ENCODE measurements at places on chromosomes 2 and 18. TPM values are rescaled to one million over a fixed set of nuclear protein-coding genes. Genes with fewer than 3 reads are reported as not detected.

The SOX11 gene
- total RNA-seq: 0.93 TPM

The KCNS3 gene
- total RNA-seq: 4.0 TPM

The SCYGR2 gene
- not detected for total RNA-seq

The LBX2 gene
- total RNA-seq: 0.25 TPM

The REG3G gene
- not detected for total RNA-seq

The CNDP1 gene
- not detected for total RNA-seq

The VWC2L gene
- total RNA-seq: not detected

The COLEC12 gene
- total RNA-seq: 7.3 TPM

The CRACDL gene
- 3.0 TPM for total RNA-seq

The CLK1 gene
- total RNA-seq: 42.8 TPM

The TGFA gene
- 1.1 TPM for total RNA-seq

The EML6 gene
- 0.77 TPM for total RNA-seq

The KCNJ13 gene
- not detected for total RNA-seq

The RHOB gene
- 193 TPM for total RNA-seq

The PGAP1 gene
- 6.8 TPM for total RNA-seq

The PAPOLG gene
- total RNA-seq: 6.9 TPM

The GKN2 gene
- not detected for total RNA-seq

The ALK gene
- 0.14 TPM for total RNA-seq

The KCNG3 gene
- total RNA-seq: not detected

The PSD4 gene
- 2.2 TPM for total RNA-seq

The ITGA6 gene
- total RNA-seq: 42.0 TPM

The PID1 gene
- 7.8 TPM for total RNA-seq

The CPS1 gene
- total RNA-seq: 4.9 TPM
